ENCODE measurements at places on chromosomes 4 and X.

DNA sequence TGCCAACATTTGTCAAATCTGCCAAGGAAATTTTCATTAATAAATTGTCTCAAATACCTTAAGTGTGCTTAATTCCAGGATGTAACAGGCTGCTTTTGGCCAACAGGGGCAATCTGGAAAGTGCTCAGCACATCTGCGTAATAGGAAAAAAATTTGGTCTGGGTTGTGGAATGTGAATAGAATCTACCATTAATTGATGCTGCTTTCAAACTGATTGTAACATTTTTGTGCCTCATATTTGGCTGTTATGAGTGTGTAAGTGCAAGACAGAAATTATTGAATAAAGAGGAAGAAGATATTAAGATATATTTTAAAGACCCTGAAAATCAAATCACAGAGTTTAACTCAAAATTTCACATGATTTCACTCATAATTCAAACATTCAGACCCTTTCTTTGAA, 41.1 kb downstream of the REELD1 start:
- H3K4me1 ChIP-seq, result peaks cover 3% of the 10 kb centered on the region
- no peak overlapping the region for H3K27ac ChIP-seq
- no peak overlapping the region for H3K4me3 ChIP-seq
- DNase-seq, result no peak

DNA sequence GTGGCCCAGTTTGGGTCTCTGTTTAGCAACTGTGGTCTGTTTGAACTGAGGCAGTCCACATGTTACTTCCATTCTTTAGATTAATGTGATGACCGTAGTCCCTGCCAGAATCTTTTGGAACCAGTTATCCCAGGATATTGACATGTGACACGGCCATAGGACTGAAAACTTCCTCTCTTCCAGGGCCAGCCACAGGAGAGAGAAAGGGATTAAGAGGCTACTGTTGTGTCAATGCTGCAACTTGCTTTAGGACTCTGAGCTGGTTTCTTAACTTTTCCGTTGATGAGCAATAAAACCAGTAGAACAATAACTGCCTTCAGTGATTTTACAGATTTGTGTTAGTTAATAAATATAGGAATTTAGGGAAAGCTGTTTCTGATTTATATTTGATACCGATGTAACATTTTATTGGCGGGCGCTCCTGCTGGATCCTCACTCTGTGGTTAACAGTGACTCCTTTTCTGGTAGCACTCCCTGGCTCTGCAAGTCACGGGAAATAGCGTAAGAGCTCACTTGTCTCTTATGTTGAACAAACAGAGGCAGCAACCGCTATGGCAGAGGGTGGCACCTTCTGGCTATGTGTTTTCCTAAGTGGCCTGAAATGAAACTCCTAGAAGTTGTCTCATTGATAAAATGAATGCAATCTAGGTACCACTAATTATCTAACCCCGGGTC, 2.5 kb downstream of the TENM3 start:
- no peaks in the 10 kb centered on the region for H3K36me3 ChIP-seq
- peaks cover 3% of the 10 kb centered on the region for H3K4me1 ChIP-seq
- peak overlapping the region; percentile 26 for H3K27ac ChIP-seq
- DNase-seq, result peak; percentile 32
- no peaks in the 10 kb centered on the region for H3K27me3 ChIP-seq

DNA sequence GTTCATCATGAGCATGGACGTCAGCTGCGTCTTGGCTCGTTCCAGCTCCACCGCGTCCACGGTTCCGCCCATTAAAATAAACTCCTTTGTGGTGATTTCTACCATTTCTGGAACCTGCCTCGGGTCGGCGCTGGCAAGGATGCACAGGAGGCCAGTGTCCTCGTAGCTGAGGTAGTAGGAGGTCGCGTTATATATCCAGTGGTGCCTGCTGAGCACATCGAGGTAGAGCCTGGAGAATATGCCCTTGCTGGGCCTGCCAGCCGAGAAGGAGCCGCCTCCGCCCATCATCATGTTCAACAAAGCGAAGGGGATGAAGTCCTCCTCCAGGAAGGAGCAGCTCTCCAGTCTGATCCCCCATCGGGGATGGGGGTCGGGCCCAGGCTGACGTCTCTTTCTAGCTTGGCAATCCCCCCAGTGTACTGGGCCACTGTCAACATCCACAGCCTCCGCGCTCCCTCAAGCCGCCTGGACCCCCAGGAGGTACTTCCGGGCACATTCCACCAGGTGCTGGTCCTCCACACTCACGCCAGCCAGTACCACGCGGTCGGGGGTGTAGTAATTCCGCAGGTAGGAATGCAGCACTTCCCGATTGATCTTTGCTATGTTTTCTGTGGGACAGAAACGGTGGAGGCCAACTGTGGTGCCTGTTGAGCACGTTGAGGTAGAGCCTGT, 120.9 kb upstream of the GRID2 start:
- DNase-seq, result no peak
- H3K27me3 ChIP-seq, result no peaks in the 10 kb centered on the region
- no peaks in the 10 kb centered on the region for H3K36me3 ChIP-seq
- no peak overlapping the region for H3K27ac ChIP-seq
- no peaks in the 10 kb centered on the region for H3K4me1 ChIP-seq

DNA sequence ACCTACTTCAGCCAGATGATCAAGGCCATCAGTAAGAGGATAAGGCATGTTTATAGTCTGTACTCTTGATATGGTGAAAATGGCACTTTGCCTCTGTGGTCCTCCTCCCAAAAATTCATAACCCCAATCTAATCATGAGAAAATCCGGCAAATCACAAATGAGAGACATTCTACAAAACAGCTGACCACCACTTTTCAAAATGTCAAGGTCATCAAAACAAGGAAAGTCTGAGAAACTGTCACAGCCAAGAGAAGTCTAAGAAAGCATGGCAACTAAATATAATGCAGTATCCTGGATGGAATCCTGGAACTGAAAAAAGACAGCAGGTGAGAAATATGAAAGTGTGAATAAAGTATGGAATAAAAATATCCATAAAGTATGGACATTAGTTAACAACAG, 226.6 kb upstream of the INTU start:
- no peaks in the 10 kb centered on the region for H3K4me1 ChIP-seq
- no peak overlapping the region for H3K27ac ChIP-seq
- no peak overlapping the region for H3K4me3 ChIP-seq

GRCh38 chr4:152095701-152096070, 334.9 kb upstream of the GATB start:
- H3K4me1 ChIP-seq, result no peaks in the 10 kb centered on the region
- no peaks in the 10 kb centered on the region for H3K36me3 ChIP-seq
- DNase-seq, result no peak
- no peaks in the 10 kb centered on the region for H3K27me3 ChIP-seq

DNA sequence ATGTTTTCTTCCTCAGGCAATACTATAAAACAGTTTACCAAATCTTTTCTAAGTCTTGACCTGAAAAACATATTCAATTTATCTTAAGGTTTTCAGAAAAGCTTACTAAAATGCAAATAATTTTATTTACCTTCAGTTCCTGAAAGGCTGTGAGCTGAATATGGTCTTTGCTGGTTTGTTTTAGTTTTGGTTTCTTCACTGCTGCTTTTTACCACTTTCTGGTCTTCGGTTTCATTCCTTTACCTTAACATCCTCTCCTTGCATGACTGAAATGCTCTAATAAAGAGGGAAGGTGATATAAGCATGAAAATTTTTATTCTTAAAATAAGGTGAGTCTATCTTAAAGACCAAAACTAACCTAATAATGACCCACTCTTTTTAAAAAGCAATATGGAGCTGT, 97.1 kb upstream of the NRK start:
- H3K27ac ChIP-seq, result no peak overlapping the region
- no peaks in the 10 kb centered on the region for H3K4me1 ChIP-seq
- H3K4me3 ChIP-seq, result no peak overlapping the region
- no peak for DNase-seq
- no peaks in the 10 kb centered on the region for H3K27me3 ChIP-seq

DNA sequence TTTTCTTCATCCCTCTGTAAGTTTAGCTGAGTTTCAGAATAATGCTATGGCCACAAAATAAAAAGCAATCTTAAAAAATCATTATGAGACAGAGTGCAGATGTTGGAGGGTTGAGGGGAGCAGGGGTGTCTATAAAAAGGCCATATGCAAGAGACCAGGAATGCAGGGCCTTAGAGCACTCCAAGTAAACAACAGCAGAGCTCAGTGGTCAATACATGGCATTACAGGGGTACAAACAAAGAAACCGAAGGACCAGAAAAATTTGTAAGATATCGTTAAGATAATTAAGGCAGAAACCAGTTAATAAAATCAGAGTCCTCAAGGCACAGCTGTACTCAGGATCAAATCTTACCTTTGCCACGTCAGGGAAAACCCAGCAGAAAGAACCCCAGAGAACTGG, 28.4 kb upstream of the NDST3 start:
- H3K36me3 ChIP-seq, result no peaks in the 10 kb centered on the region
- H3K4me1 ChIP-seq, result no peaks in the 10 kb centered on the region
- H3K27me3 ChIP-seq, result no peaks in the 10 kb centered on the region
- H3K27ac ChIP-seq, result no peak overlapping the region

DNA sequence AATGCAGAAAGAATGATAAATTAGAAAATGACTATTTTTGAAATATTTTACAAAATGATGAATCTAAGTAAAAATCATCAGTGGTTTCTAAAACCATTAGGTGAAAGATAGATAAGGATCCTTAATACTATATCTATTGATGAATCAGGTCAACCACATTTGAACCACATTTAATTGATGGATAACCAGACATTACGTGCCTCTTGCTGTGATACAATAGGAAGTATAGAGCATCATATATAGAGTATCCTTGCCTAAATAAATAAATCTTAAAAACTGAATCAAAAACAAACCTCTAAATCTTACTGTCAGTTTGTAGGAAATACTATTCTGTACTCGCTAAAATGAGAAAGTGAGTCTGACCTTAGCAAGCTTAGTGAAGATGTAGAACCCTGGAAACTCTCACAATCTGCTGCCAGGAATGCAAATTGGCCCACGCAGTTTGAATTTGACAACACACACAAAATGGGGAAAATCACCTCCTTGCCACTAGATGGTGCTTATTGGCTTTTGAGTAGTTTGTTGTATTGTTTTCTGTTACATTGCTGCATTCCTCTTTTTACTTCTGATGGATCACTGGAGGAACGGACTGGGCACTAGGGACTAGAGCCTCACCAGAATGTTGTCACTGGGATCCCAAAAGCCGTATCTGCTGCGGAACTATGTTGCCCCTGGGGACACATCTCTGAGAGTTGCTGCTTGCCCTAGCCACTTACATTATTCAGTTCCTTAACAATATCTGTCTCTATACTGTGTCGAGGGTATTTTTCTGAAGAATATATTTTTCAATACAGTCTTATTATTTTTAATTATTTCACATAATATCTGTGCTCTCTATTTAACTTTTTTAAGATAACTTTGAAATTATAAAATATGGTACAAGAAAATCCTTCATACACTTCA, 25.4 kb upstream of the SLAIN2 start:
- H3K4me1 ChIP-seq, result no peaks in the 10 kb centered on the region
- no peaks in the 10 kb centered on the region for H3K36me3 ChIP-seq
- peak; percentile 55 for DNase-seq
- H3K4me3 ChIP-seq, result no peak overlapping the region

GRCh38 chr4:134754301-134755019, 552.9 kb upstream of the PABPC4L start:
- H3K36me3 ChIP-seq, result no peaks in the 10 kb centered on the region
- H3K4me1 ChIP-seq, result no peaks in the 10 kb centered on the region
- no peak overlapping the region for H3K27ac ChIP-seq
- no peak for DNase-seq
- H3K4me3 ChIP-seq, result no peak overlapping the region

GRCh38 chr4:184868623-184869022, 42.9 kb upstream of the ACSL1 start:
- DNase-seq, result no peak
- H3K36me3 ChIP-seq, result no peaks in the 10 kb centered on the region
- no peak overlapping the region for H3K27ac ChIP-seq

DNA sequence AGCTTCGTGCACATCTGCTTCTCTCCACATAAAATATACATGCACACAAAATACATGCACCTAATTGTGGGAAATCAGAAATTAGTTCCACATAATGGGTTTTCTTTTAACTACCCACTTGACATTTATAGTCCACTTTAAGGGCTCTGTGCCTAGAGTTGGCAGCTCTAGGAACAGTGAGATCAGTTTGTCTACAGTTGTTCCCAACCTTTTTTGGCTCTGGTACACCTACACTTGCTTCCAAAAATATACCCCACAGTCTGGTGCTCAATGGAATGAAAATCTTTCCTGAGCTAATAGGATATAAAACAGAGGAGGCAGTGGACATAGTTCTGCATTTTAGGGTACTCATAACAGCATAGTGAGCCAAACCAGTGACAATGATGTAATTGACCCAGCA, 36.1 kb downstream of the HDAC8 start:
- H3K4me3 ChIP-seq, result no peak overlapping the region
- H3K27me3 ChIP-seq, result no peaks in the 10 kb centered on the region
- H3K4me1 ChIP-seq, result no peaks in the 10 kb centered on the region
- H3K27ac ChIP-seq, result no peak overlapping the region
- no peaks in the 10 kb centered on the region for H3K36me3 ChIP-seq

DNA sequence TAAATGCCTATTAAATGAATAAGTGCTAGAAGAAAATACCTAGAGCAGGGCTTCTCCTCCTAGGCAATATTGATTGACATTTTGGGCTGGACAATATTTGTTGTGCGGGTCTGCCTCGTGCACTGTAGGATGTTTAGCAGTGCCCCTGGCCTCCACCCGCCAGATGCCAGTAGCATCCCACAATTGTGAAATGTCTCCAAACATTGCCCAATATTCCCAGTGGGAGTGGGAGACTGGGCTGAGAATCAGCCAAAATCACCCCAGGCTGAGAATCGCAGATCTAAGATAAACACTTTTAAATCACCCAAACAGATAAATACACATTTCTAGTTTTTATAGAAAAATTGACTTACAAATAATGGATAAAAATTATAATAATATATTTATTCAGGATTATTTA, 916.2 kb upstream of the LCORL start:
- H3K4me3 ChIP-seq, result no peak overlapping the region
- H3K36me3 ChIP-seq, result no peaks in the 10 kb centered on the region
- H3K4me1 ChIP-seq, result no peaks in the 10 kb centered on the region
- no peak overlapping the region for H3K27ac ChIP-seq
- H3K27me3 ChIP-seq, result no peaks in the 10 kb centered on the region

GRCh38 chr4:76987685-76988084, 38.1 kb downstream of the SEPTIN11 start:
- peak overlapping the region; percentile 91 for H3K27ac ChIP-seq
- no peaks in the 10 kb centered on the region for H3K36me3 ChIP-seq
- no peaks in the 10 kb centered on the region for H3K27me3 ChIP-seq
- H3K4me3 ChIP-seq, result no peak overlapping the region
- peaks cover 32% of the 10 kb centered on the region for H3K4me1 ChIP-seq
- DNase-seq, result no peak

GRCh38 chrX:45660477-45660876, 459.8 kb upstream of the DIPK2B start:
- DNase-seq, result no peak
- no peaks in the 10 kb centered on the region for H3K36me3 ChIP-seq
- no peaks in the 10 kb centered on the region for H3K27me3 ChIP-seq

GRCh38 chr4:58600290-58600689, 1490.1 kb upstream of the IGFBP7 start:
- DNase-seq, result no peak
- no peak overlapping the region for H3K4me3 ChIP-seq
- H3K27me3 ChIP-seq, result no peaks in the 10 kb centered on the region
- no peaks in the 10 kb centered on the region for H3K4me1 ChIP-seq
- H3K36me3 ChIP-seq, result no peaks in the 10 kb centered on the region

GRCh38 chrX:20653070-20653469, 386.4 kb upstream of the RPS6KA3 start:
- no peak for DNase-seq
- H3K36me3 ChIP-seq, result no peaks in the 10 kb centered on the region
- no peaks in the 10 kb centered on the region for H3K27me3 ChIP-seq

All from hepatocyte (in vitro differentiated cells).